Smooth muscle cell of bladder (primary cell): ENCODE measurements at places on chromosomes 6 and 20. TPM values are rescaled to one million over a fixed set of nuclear protein-coding genes. Genes with fewer than 3 reads are reported as not detected.

TDRD6 gene
- 0.46 and 0.57 TPM in 2 replicates for total RNA-seq

TFAP2C gene
- total RNA-seq: under 0.01 TPM in 1 of 2 replicates, not detected in the other

TCF21 gene
- 19.0 and 27.4 TPM in 2 replicates for total RNA-seq

MYCT1 gene
- total RNA-seq: under 0.01 and 0.65 TPM in 2 replicates

TFEB gene
- total RNA-seq: 1.8 and 2.6 TPM in 2 replicates

CLPSL1 gene
- total RNA-seq: not detected in 2 replicates

ZC2HC1B gene
- not detected in 2 replicates for total RNA-seq
